ENCODE measurements at places on chromosomes 3 and 15. TPM values are rescaled to one million over a fixed set of nuclear protein-coding genes. Genes with fewer than 3 reads are reported as not detected.

SPESP1 gene
- total RNA-seq = 1.3 TPM

- no peak for DNase-seq
Measured at GRCh38 chr3:25430287-25430934, 2.3 kb downstream of the RARB start.

RARB gene
- 4.8 TPM for total RNA-seq

STAG1 gene
- total RNA-seq = 41.8 TPM

DNA sequence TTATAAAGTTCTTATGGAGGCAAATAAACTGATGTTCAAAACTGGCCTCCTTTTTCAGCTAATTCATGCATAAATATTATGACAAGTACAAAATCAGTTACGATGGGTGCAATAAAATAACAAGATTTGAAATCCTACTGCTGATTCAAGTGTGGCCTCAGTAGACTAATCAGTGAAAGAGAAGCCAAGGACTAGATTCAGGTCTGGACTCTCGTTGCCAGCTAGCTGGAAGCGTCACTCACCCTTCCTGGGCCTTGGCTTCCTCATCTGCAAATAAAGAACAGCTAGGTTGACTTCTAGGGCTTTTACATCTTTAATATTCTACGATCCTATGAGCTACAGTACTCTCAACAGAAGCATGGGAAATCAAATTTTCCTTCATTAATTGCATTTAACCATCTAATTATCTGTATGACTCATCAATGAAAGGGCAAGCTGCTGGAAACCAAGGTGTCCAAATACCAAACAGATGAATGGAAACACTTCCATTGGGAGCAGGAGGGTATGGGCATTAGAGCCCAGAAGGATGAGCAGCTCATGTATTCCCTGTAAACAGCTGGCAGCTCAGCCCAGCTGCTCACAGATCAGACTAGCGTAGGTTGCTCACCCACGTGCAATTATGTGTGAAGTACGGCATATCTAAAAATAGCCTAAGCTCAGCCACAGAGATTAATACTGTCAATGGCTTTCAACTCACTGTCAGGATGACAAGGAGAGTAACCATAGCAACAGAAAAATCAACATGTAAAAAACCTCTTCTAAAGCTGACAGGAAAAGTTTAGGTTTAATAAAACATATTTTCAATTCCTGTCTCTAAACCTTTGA lies 294.8 kb downstream of the PLCL2 start:
- DNase-seq = no peak

Measured in mesenteric fat pad (tissue), 1 donor.